Lung microvascular endothelial cell (primary cell): ENCODE measurements at places on chromosomes 3 and 15. TPM values are rescaled to one million over a fixed set of nuclear protein-coding genes. Genes with fewer than 3 reads are reported as not detected.

DNA sequence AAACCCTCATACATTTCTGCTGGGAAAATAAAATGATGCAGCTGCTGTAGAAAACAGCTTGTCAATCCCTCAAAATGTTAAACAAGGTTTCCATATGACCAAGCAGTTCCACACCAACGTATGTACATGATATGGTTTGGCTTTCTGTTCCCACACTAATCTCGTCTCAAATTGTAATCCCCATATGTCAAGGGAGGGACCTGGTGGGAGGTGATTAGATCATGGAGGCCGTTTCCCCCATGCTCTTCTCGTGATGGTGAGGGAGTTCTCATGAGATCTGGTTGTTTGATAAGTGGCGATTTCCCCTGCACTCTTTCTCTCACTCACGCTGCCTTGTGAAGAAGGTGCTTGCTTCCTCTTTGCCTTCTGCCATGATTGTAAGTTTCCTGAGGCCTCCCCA lies 100.6 kb upstream of the SLC24A5 start:
- no peak for DNase-seq

Gene TMF1
- 17.4 and 20.4 TPM in 2 replicates for total RNA-seq

Gene SEMA3G
- total RNA-seq: 12.9 and 30.5 TPM in 2 replicates

GRCh38 chr3:24688446-24689148 lies 193.9 kb upstream of the THRB start:
- no peak for DNase-seq

DNA sequence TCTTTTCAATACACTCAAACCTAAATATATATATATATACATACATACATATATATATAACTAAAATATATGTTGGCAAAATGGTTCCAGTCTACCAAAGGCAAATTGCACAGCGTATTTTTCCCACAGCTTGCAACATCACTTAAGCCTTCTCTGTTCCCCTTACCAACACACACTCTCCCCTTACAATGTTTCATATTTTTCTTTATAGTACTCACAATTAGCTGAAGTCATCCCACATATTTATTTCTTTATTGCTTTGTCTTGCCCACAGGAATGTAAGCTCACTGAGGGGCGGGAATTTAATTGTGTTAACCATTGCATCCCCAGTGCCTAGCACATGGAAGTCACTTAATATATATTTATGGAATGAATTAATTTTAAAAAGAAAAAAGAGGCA lies 288.3 kb downstream of the ULK4 start:
- no peak for DNase-seq

DNA sequence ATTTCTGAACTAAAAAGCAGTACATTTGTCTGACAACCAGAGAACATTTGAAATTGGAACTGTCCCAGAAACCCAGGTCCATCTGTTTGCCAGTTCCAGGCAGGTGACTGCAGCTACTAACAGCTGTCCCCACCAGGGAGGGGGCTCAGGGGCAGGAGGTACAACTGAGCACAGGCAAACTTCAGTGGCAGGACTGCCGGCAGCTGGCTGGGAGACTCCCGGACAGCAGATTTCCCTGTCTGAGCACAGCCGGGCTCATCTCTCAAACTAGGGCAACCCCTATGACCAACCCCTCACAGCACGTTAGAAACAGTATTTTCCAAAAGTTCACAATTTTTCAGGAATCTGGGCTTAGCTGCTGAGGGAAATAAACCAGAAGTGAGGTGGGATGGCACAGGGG lies 88.8 kb downstream of the MEGF11 start:
- DNase-seq: no peak

GRCh38 chr15:42544853-42545629 lies 3.6 kb downstream of the LRRC57 start:
- DNase-seq: no peak

DNA sequence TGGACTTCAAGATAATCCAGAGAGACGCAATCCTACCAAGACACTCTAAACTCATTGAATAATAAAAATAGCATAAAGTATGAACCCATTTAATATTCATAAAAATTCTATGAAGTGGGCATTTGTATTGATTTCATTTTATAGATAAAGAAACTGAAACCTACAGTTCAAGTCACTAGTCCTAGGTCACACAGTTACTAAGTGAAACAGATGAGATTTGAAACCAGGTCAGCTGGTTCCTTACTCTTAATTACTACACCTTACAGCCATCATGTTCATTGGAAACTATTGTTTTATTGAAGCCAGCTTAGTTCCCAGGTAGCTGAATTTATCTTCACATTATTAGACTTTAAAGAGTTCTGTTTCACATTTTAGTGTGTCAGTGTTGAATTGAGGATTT lies 158.7 kb downstream of the EPHA3 start:
- DNase-seq: no peak

DNA sequence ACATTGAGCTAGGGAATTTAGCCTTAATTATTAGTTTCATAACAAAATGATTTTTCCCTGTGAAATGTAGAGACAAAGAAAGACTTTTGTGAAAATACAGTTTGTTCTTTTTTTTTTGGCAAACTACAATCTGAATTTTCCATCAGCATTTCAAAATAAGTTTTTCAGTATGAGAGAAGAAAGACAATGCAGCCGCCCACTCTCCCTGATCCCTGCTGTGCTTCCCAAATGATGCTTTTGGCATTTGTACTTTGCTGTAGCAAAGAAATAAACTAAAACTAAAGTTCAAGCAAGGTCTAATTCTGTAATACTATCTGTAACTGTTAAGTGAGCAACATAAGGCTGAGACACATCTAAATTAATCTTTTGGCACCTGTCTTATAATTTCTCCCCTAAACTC lies 782.2 kb downstream of the VGLL3 start:
- no peak for DNase-seq

Gene CHRM5
- total RNA-seq: 0.20 and 0.22 TPM in 2 replicates

GRCh38 chr3:108352176-108352575 lies 55.8 kb downstream of the HHLA2 start:
- no peak for DNase-seq

GRCh38 chr3:36373084-36373483 lies 7.2 kb upstream of the STAC start:
- peak; percentile 83 for DNase-seq

Gene TRPM1
- total RNA-seq: 0.20 TPM in 1 of 2 replicates, not detected in the other

Gene SLC28A1
- total RNA-seq: not detected in 2 replicates

Gene BCHE
- total RNA-seq: 11.6 and 36.5 TPM in 2 replicates

DNA sequence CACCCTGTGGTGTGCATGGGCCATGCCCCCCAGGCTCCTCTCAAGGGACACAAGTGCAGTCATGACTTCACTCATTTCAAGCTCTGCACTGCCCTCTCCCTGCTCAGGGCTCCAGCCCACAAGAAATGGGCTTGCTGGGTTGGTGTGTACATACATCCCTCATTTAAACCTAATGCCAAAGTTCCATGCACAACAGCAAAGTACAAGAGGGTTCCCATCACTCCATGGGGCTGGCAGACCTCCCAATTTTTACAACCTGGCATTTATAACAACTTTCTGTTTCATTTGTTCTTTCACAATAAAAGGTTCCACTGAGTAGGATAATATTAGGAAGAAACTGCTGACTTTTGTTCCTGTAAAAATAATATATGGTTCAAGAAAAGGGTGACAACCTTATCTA lies 54.3 kb downstream of the HERC2 start:
- no peak for DNase-seq

Gene CFAP100
- total RNA-seq: not detected in 2 replicates

Gene MTHFS
- 13.9 and 16.1 TPM in 2 replicates for total RNA-seq

Gene DGKG
- total RNA-seq: 2.0 TPM in 1 of 2 replicates, not detected in the other

- DNase-seq: no peak
Measured at GRCh38 chr15:47718497-47719437, 1.5 kb downstream of the SEMA6D start.

DNA sequence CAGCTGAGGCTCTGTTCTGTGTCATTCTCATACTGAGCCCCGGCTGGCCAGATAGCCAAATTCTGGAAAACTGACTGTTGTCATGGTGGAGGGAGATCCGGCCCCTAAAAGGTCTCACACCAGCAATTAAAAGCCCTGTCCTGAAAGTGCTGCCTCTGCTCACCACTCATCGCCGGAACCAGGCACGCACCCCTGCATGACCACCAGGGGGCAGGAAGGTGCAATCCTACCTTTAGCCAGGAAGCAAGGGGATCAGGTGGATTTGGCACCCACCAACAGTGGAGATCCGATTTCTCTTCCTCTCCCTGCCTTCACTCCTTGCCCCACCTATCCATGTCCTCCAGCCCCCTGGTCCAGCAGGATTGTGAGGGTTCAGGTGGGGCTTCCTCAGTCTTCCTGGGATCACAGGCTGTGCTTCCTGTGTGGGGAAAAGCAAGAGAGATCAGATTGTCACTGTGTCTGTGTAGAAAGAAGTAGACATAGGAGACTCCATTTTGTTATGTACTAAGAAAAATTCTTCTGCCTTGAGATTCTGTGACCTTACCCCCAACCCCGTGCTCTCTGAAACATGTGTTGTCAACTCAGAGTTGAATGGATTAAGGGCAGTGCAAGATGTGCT lies 16.1 kb upstream of the CACNA2D2 start:
- peak; percentile 61 for DNase-seq

DNA sequence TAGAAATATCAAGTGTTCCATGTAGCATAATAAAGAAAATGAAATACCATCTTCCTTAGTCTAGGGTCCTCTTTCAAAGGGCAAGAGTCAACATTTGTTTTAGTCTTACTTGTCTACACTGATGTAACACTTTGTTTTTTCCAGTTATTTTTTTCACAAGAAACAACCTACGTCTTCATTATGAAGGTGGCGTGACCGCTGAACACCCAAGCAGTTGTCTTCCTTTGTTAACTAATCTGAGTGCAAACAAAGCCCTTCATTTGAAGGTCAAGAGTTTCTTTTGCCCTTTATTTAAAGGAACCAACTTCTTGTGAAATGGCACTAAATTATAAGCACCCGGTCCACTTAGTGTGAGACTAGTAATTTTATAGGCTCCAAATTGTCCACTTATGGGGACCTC lies 73.2 kb downstream of the CD47 start:
- DNase-seq: no peak

Gene CKMT1B
- not detected in 2 replicates for total RNA-seq

DNA sequence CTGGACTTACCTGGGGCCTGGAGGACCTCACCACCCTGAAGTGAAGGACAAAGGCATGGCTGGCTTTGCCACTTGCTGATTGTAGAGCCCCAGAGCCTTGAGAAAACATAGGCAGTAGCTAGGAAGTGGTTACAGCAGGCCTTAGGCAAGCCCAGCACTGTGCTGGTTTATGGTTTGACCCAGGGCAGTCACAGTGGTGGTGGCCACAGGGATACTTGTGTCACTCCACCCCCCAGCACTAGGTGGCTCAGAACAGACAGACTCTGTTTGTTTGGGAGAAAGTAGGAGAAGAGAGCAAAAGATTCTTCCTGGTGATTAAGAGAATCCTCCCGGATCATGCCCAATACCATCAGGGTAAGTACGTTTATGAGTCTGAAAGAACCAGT lies 13.2 kb upstream of the COL8A1 start:
- DNase-seq: no peak

Gene HEMK1
- total RNA-seq: 2.6 and 2.8 TPM in 2 replicates

Gene RFX7
- total RNA-seq: 2.2 and 3.1 TPM in 2 replicates

DNA sequence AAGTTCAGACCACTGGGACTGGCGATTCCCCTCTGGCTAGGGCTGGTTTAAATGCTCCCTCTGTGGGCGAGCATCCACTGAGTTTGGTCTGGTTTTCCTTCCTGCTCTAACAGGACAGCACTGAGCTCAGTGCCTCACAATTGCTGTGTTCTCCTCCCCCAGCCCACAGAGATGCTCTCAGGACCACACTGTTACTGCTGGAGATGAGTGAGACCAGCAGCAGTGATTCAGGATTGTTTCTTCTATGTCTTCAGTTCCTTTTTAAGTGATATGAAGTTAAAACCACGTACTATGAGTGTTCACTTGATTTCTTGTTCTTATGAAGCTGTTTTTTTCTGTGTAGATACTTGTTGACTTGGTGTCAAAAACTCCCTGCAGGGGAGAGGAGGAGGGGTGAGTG lies 180.4 kb upstream of the COL8A1 start:
- no peak for DNase-seq
